ENCODE measurements at places on chromosomes 2 and 18. TPM values are rescaled to one million over a fixed set of nuclear protein-coding genes. Genes with fewer than 3 reads are reported as not detected.
A peak's percentile ranks its signal among the peaks of the same experiment; 100 is the strongest.

The ALPP gene
- 4.9 TPM for total RNA-seq

The MC5R gene
- total RNA-seq: not detected

The COQ10B gene
- 25.0 TPM for total RNA-seq

The DAW1 gene
- 5.4 TPM for total RNA-seq

The NEU4 gene
- 1.5 TPM for total RNA-seq

The TMBIM1 gene
- 175 TPM for total RNA-seq

The PRSS56 gene
- not detected for total RNA-seq

The ANKRD30B gene
- 0.44 TPM for total RNA-seq

The MRPL53 gene
- 88.4 TPM for total RNA-seq

The NCK2 gene
- 95.7 TPM for total RNA-seq

The ADRA2B gene
- total RNA-seq: 0.12 TPM

- no peak overlapping the region for H3K27ac ChIP-seq
- peak; percentile 18 for DNase-seq
- H3K4me1 ChIP-seq: peaks cover 3% of the 10 kb centered on the region
- no peaks in the 10 kb centered on the region for H3K36me3 ChIP-seq
Measured at GRCh38 chr2:134452042-134452733, 198.3 kb downstream of the MGAT5 start.

DNA sequence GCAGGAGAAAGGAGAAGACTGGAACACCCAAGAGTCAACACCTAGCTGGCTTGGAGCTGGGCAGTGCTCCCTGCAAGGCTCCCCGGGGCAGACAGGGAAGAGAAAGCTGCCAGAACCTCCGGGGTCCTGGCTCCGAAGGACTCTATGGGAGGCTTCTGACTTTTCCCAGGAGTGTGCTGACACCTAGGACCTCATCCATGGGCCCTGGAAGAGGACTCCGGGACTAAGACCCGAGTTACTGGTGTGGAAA, 37.8 kb upstream of the ATP6V1B1 start:
- no peak overlapping the region for H3K4me3 ChIP-seq
- H3K27me3 ChIP-seq: no peaks in the 10 kb centered on the region
- no peaks in the 10 kb centered on the region for H3K36me3 ChIP-seq

GRCh38 chr18:26367425-26367824, 141.2 kb downstream of the TAF4B start:
- DNase-seq: no peak
- H3K27me3 ChIP-seq: no peaks in the 10 kb centered on the region
- no peak overlapping the region for H3K4me3 ChIP-seq
- H3K4me1 ChIP-seq: peaks cover 10% of the 10 kb centered on the region
- H3K36me3 ChIP-seq: no peaks in the 10 kb centered on the region

- H3K27ac ChIP-seq: no peak overlapping the region
- no peaks in the 10 kb centered on the region for H3K4me1 ChIP-seq
- no peak overlapping the region for H3K4me3 ChIP-seq
- no peaks in the 10 kb centered on the region for H3K36me3 ChIP-seq
- no peaks in the 10 kb centered on the region for H3K27me3 ChIP-seq
Measured at GRCh38 chr18:31931886-31932240, 11.1 kb downstream of the TRAPPC8 start.

- no peaks in the 10 kb centered on the region for H3K27me3 ChIP-seq
- H3K27ac ChIP-seq: peak overlapping the region; percentile 25
Measured at GRCh38 chr2:79191081-79191480, 31.5 kb upstream of the REG3A start.

DNA sequence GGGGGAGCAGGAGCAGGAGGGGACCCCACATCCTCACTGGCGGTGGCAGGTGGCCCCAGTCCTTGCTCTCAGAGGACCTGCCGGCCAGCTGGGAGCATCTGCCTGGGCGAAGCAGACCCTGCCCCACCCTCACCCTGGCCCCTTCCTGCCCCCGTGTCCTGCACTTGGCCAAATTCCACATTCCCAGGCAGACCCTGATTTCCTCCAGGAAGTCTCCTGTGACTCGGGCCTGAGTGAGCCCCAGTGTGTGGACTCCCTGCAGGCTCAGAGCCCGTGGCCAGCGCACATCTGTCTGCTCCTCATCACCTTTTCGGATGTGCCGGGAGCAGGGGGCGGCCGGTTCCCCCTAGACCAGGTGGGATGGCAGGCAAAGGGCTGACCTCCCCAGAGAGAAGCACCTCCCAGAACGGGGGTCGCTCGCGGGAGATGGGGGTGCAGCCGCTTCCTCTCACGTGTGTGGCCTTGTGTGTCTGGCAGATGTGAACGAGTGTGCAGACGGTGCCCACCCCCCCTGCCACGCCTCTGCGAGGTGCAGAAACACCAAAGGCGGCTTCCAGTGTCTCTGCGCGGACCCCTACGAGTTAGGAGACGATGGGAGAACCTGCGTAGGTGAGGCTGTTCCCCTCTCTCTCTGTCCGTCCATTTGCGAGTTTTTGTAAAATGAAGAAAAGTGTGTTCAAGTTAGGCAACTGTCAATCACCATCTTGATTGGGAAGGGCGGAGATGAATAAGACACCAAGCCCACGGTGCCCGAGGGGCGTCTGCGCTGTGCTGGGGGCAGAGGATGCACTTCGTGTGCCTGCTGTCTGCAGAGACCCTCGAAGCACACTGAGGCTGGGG, 90.4 kb downstream of the TPO start:
- H3K4me3 ChIP-seq: no peak overlapping the region
- no peaks in the 10 kb centered on the region for H3K4me1 ChIP-seq
- no peak for DNase-seq
- H3K27ac ChIP-seq: no peak overlapping the region

GRCh38 chr2:223767341-223767740, 70.0 kb downstream of the AP1S3 start:
- no peak for DNase-seq
- peak overlapping the region; percentile 2 for H3K27ac ChIP-seq
- H3K36me3 ChIP-seq: no peaks in the 10 kb centered on the region
- H3K4me1 ChIP-seq: peaks cover 7% of the 10 kb centered on the region
- no peak overlapping the region for H3K4me3 ChIP-seq
- no peaks in the 10 kb centered on the region for H3K27me3 ChIP-seq

- no peak for DNase-seq
- no peaks in the 10 kb centered on the region for H3K27me3 ChIP-seq
- H3K36me3 ChIP-seq: peaks cover 2% of the 10 kb centered on the region
- H3K4me1 ChIP-seq: peaks cover 26% of the 10 kb centered on the region
Measured at GRCh38 chr18:12306752-12307700, 1.0 kb upstream of the TUBB6 start.

DNA sequence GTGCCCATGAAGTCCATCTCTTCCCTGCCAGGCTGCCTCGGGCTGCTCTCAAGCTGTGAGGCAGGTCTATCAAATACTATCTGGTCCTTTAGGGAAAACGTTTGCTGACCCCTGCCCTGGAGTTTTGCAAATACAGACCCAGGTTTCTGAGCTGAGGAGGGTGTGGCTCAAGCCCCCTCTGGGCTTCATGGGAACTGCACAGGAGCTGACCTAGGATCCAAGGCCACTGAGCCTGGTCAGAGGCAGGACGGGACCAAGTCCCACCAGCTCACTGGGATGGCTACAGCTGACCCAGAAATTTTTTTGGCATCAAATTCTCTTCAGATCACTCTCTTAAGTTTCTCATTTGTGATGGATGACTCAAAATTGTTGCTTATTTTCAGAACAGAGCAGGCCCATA, 14.1 kb downstream of the ZNF516 start:
- H3K4me3 ChIP-seq: no peak overlapping the region
- peak; percentile 25 for DNase-seq
- no peak overlapping the region for H3K27ac ChIP-seq
- H3K4me1 ChIP-seq: peaks cover 4% of the 10 kb centered on the region
- H3K27me3 ChIP-seq: no peaks in the 10 kb centered on the region

GRCh38 chr2:209260281-209260680, 163.6 kb upstream of the MAP2 start:
- no peaks in the 10 kb centered on the region for H3K36me3 ChIP-seq
- H3K4me1 ChIP-seq: no peaks in the 10 kb centered on the region
- H3K4me3 ChIP-seq: no peak overlapping the region
- H3K27me3 ChIP-seq: no peaks in the 10 kb centered on the region
- H3K27ac ChIP-seq: no peak overlapping the region
- no peak for DNase-seq

GRCh38 chr2:227479865-227480475, 8.0 kb downstream of the AGFG1 start:
- DNase-seq: no peak
- H3K4me3 ChIP-seq: no peak overlapping the region
- no peaks in the 10 kb centered on the region for H3K36me3 ChIP-seq

DNA sequence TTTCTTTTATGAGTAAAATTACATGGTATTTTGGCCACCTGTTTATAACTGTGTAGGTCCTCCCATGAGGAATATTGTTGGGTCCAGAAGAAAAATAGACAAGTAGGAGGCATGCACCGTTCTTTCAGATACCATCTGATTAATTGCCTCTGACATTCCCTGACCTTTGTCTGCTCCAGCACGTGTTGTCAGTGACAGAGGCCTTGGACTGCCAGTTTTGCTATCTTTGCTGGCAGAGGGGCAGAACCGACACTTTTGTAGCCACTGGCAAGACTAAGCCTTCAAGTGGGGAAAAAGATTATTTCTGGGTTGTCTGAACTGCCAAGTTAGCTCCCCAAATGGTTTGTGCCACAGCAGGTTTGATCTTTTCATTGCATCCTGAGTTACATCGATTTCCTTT, 276.9 kb downstream of the CAMKMT start:
- H3K27ac ChIP-seq: no peak overlapping the region
- no peak for DNase-seq
- no peaks in the 10 kb centered on the region for H3K36me3 ChIP-seq

- H3K36me3 ChIP-seq: peaks cover 1% of the 10 kb centered on the region
- no peak overlapping the region for H3K4me3 ChIP-seq
Measured at GRCh38 chr2:47070920-47071824, 83.9 kb downstream of the STPG4 start.

GRCh38 chr2:181849601-181850000, 41.9 kb upstream of the ITPRID2 start:
- H3K4me1 ChIP-seq: no peaks in the 10 kb centered on the region
- H3K36me3 ChIP-seq: no peaks in the 10 kb centered on the region
- no peaks in the 10 kb centered on the region for H3K27me3 ChIP-seq
- DNase-seq: no peak

- H3K36me3 ChIP-seq: no peaks in the 10 kb centered on the region
- no peak overlapping the region for H3K27ac ChIP-seq
- H3K4me1 ChIP-seq: peaks cover 19% of the 10 kb centered on the region
- H3K4me3 ChIP-seq: no peak overlapping the region
- DNase-seq: no peak
- no peaks in the 10 kb centered on the region for H3K27me3 ChIP-seq
Measured at GRCh38 chr2:201813996-201814760, 7.8 kb downstream of the CDK15 start.

GRCh38 chr2:126512026-126512425, 143.9 kb upstream of the GYPC start:
- no peak for DNase-seq
- no peak overlapping the region for H3K4me3 ChIP-seq
- H3K27ac ChIP-seq: no peak overlapping the region

GRCh38 chr18:61637905-61638595, 254.8 kb downstream of the RNF152 start:
- H3K36me3 ChIP-seq: no peaks in the 10 kb centered on the region
- no peaks in the 10 kb centered on the region for H3K4me1 ChIP-seq
- no peak for DNase-seq
- H3K4me3 ChIP-seq: no peak overlapping the region
- no peak overlapping the region for H3K27ac ChIP-seq

DNA sequence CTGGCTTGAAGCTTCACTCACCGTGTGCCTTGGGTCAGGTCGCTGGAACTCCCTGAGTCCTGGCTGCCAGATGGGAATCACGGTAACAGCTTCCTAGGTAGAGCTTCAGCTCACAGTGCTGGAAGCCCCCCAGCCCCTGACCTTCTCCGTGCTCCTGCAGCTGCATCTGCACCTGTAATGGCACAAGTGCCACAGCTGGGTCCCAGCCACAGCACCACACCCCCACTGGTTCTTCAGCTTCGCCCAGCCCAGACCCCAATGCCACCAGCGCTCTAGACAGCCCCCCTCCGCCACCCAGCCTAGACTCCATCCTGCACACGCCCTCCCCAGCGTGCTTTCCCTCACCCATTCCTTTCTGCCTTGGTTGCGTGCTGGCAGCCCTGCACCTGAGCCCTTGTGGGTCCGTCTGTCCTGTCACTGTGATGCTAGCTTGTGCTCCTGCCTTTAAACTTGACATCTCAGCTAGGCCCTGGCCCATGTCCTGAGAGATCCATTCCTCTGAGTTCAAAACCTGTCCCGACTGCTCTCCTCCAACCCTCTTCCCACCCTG, 7.6 kb upstream of the ESPNL start:
- no peaks in the 10 kb centered on the region for H3K4me1 ChIP-seq
- no peak for DNase-seq
- peak overlapping the region; percentile 49 for H3K27ac ChIP-seq
- H3K36me3 ChIP-seq: no peaks in the 10 kb centered on the region
- no peak overlapping the region for H3K4me3 ChIP-seq
- no peaks in the 10 kb centered on the region for H3K27me3 ChIP-seq

DNA sequence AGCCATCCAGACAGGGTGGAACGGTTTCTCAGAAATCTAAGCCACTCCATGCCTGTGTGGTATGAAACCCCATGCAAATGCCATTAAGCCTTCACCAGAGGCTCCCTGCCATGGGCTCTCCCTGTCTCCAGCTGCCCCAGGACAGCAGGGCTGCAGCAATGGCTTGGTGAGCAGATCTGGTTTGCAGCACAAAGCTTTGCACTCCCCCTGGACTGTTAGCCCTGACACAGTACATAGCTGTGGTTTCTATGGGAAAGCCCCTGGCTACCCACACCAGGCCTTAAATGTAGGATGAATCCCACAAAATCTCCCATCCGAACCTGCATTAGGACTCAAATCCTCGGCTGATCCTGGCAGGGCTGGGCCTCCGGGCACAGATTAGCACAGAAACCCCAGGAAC, 291.6 kb downstream of the TNS1 start:
- H3K4me1 ChIP-seq: no peaks in the 10 kb centered on the region
- H3K36me3 ChIP-seq: no peaks in the 10 kb centered on the region
- no peak overlapping the region for H3K27ac ChIP-seq
- no peak overlapping the region for H3K4me3 ChIP-seq
- no peaks in the 10 kb centered on the region for H3K27me3 ChIP-seq

DNA sequence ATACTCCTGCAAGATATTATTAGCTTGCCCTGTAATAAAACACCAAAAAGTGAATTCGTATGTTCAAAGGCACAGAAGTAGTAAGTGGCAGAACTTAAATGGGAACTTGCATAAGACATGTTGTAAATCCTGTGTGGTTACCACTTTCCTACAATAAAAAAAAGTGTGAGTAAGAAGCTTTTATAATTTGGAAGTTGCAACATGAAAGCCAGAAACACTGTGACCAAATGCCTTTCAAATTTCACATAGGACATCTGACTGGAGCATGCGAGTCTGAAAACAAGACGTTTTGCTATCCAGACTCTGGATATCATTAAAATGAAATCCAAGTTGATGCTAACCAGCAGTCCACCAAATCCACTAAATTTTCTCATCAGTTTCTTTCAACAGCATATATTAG, 886.2 kb upstream of the NRXN1 start:
- DNase-seq: no peak
- no peaks in the 10 kb centered on the region for H3K36me3 ChIP-seq
- no peaks in the 10 kb centered on the region for H3K27me3 ChIP-seq
- no peaks in the 10 kb centered on the region for H3K4me1 ChIP-seq

- no peak overlapping the region for H3K27ac ChIP-seq
- peaks cover 5% of the 10 kb centered on the region for H3K4me1 ChIP-seq
- DNase-seq: no peak
- no peak overlapping the region for H3K4me3 ChIP-seq
Measured at GRCh38 chr2:102021779-102022178, 30.0 kb downstream of the IL1R2 start.

GRCh38 chr2:226813148-226813701, 13.6 kb upstream of the IRS1 start:
- H3K27ac ChIP-seq: no peak overlapping the region
- H3K4me1 ChIP-seq: no peaks in the 10 kb centered on the region
- no peaks in the 10 kb centered on the region for H3K36me3 ChIP-seq
- no peak overlapping the region for H3K4me3 ChIP-seq
- H3K27me3 ChIP-seq: no peaks in the 10 kb centered on the region
- no peak for DNase-seq

Measured in Caco-2 (cell line).